ENCODE measurements at places on chromosomes 3 and 15.

DNA sequence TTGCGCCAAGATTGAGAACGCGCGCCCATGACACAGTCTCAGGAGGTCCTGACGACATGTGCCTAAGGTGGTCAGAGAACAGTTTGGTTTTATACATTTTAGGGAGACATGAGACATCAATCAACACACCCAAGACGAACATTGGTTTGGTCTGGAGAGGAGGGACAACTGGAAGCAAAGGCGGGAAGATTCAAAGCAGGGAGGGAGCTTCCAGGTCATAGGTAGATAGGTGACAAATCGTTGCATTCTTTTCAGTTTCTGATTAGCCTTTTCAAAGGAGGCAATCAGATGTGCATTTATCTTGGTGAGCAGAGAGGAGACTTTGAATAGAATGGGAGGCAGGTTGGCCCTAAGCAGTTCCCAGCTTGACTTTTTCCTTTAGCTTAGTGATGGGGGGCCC, 828.4 kb upstream of the DPPA4 start:
- no peak for DNase-seq

- DNase-seq, result no peak
These were observed 1.0 kb downstream of the RFX7 start for GRCh38 chr15:56242576-56243162.

DNA sequence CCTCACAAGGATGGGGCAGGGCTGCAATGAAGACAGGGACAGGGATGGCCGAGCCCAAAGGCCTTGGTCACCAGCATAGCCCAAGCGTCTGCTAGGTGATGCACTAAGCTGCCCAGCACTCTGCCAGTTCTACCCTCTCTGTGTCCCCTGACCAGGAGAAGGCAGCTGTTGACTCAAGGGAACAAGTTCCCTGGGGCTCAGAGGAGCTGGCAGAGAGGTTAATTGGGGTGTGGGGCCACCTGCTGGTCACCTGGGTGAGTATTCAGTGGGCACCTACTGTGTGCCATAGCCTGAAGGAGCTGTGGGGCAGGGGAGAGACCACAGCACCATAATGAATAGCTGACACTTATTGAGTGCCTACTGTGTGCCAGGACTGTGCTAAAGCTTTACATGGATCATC, 22.0 kb upstream of the DOCK3 start:
- peak; percentile 70 for DNase-seq

GRCh38 chr3:185935465-185936272, 2.1 kb downstream of the TRA2B start:
- DNase-seq, result no peak

GRCh38 chr15:97234851-97235610, 725.5 kb upstream of the ARRDC4 start:
- no peak for DNase-seq

DNA sequence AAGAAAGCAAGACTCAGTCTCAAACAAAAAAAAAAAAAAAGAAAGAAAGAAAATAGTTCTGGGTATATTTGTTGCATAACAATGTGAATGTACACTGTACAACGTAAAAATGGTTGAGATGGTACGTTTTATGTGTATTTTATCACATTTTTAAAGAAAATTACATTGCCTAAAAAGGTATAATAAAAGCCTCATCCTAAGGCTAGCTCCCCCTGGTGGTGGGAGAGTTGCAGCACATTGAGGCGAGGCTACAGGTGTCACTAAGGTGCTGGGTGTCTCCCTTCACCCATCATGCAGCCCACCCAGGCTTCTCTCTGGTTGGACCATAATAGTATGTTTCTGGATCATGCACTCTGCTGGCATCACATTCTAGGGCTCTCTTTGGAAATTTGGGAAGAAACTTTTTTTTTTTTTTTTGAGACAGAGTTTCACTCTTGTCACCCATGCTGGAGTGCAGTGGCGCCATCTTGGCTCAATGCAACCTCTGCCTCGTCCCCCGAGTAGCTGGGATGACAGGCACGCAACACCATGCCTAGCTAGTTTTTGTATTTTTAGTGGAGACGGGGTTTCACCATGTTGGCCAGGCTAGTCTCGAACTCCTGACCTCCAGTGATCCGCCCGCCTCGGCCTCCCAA, 12.4 kb upstream of the RAB11A start:
- peak; percentile 80 for DNase-seq

- no peak for DNase-seq
These were observed 4.3 kb upstream of the EIF3J start for GRCh38 chr15:44532689-44533088.

- no peak for DNase-seq
These were observed 33.9 kb upstream of the LCTL start for GRCh38 chr15:66599536-66600239.

- no peak for DNase-seq
These were observed 32.0 kb upstream of the SEMA6D start for GRCh38 chr15:47685141-47685870.

GRCh38 chr15:41022487-41023090, 69.3 kb downstream of the CHAC1 start:
- DNase-seq, result peak; percentile 56

DNA sequence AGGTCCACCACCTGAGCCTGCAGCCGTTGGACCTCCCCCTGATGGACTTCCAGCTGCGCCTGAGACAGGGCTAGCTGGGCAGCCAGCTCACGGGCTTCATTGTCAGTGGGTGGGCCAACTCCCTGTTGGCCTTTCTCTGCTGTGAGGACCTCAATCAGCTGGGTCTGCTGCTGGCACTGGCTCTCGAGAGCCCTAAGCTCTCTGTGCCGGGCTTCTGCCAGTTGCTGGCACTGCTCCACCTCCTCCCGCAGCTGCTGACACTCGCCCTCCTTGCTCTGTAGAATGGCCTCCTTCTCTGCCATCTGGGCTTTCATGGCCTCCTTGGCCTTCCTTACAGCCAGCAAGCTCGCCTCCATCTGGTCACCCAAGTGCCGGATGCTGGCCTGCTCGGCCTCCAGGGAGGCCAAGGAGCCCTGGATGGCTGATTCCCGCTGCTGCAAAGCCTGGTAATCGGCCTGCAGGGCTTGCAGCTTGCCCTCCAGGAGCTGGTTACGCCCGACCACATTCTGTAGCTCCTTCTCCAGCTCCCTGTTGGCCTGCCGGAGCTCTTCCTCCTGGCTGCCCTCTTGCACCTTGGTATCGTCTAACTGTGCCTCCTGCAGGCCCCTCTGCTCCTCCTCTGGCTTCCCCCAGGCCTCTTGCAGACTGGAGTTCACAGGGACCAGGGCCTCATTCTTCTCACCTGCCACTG, 23.8 kb downstream of the CXCR6 start:
- DNase-seq, result no peak

- no peak for DNase-seq
These were observed 182.2 kb downstream of the RAP2B start for GRCh38 chr3:153343988-153344782.

DNA sequence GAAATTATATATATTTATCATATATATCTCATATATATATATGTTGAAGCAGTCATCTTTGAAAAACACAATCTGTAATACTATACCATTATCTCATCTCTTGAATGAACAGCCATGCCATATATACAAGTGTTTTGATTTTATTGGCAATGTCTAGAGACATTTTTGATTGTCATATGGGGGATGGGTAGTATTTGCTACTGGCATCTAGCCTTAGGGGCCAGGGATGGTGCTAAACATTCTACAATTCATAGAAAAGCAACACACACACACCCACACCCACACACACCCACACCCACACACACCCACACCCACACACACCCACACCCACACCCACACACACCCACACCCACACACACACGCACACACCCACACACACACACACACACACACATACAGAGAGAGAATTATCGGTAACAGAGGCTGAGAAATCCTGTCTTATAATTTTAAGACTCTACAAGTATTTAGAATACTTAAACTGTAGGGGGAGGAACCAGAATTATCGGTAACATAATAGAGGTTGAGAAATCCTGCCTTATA, 11.1 kb upstream of the PIK3R4 start:
- DNase-seq, result no peak

- no peak for DNase-seq
These were observed 10.7 kb downstream of the UBE2E2 start for GRCh38 chr3:23213813-23214212.

GRCh38 chr15:90307661-90308060, 42.2 kb downstream of the NGRN start:
- no peak for DNase-seq

DNA sequence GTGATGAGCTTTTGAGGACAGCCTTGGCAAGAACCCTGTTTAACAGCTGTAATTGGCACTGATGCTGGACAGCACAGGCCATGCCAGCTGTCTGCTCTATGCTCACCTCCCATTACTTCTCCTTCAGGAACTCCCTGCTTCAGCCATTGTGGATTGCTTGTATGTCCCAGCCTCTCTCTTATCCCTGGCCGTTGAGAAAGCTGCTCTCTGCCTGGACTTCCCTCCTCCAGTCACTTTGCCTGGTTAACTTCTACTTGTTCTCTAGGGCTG, 444.5 kb downstream of the EPHB1 start:
- DNase-seq, result no peak

DNA sequence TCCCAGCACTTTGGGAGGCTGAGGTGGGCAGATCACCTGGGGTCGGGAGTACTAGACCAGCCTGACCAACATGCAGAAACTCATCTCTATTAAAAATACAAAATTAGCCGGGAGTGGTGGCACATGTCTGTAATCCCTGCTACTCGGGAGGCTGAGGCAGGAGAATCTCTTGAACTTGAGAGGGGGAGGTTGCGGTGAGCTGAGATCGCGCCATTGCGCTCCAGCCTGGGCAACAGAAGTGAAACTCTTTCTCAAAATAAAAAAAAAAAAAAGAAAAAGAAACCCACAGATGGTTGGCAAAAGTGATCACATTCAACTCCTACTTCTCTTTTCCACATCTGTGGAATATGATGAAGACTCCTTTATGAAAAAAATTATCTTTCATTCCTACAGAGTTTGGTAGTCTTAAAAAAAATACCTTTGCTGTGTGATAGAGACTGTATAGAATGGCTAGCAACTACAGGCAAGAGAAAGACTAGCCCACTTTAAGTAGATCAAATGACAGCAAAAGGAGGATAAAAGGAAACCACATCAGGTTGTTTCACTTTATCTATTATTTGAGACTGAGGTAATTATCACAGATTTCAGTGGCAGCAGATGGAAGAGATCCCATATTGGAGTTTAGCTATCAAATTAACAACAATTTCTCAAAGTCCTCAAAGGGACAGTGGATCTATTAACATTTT, 172.9 kb upstream of the TSPAN3 start:
- DNase-seq, result no peak

GRCh38 chr3:169083163-169083562, 580.3 kb downstream of the MECOM start:
- no peak for DNase-seq

DNA sequence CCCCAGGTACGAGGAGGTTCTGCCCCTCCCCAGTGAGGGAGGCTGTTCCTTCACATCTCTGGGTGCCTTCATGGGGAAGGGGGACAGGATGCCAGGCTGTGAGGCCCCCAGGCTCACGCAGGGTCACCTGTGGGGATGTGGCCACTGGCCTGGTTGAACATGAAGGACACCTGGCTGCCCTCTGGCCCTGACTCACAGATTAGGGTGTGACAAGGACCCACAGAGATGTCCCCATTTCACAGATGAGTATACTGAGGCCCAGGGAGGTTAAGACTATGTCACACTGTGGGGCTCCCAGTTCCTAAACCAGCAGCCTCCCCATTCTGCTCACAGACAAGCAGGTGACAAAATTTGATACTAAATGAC, 42.4 kb downstream of the PCSK6 start:
- DNase-seq, result no peak

GRCh38 chr3:125055913-125056745, at the start of gene HEG1:
TSS of gene HEG1 (minus strand) at chr3:125055997. CDS start at chr3:125055890, 107 bp downstream.
- peak; percentile 80 for DNase-seq

- no peak for DNase-seq
These were observed 83.4 kb downstream of the CD200R1L start for GRCh38 chr3:112763258-112763657.

DNA sequence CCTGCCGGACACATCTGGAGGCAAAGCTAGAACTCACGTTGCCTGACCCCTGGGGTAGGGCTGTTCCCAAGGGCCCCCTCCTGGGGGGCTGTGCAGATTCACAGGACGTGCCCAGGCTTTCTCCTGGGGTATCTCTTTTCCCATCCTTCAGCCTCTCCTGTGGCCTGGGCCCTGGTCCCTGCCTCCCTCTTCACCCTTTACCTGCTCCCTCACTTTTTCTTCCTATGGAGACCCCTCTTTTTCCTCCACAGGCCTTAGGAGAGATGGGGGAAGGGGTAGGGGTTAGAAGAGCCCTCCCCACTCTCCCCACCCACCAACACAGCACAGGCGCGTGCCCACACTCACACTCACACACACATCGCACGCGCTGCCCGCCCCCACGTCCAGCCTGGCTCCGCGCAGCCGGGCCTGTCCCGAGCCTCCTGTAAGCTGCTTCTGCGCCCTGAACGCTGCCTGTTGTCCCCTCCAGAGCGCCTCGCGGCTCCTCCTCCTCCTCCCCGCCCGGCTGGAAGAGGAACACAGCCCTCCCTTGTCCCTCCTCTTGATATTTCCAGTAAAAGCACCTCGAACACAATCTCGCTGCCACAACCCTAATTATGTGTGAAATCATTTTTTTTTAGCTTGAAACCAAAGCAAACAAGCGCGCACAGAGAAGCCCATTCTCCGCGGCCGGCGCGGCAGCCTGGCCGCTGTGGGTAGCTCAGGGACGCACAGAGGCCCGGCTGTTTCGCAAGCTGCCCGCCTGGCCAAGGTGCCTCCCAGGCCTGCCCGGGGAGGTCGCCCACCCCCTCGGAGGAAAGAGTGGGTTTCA, 33.9 kb upstream of the ACAN start:
- no peak for DNase-seq

Data from CD4-positive, alpha-beta T cell treated with Interferon alpha-2 for 1 hour (primary cell).